ENCODE measurements at places on chromosomes 1 and 21.

- no peak for DNase-seq
These were observed 85.0 kb downstream of the PGBD5 start for GRCh38 chr1:230341162-230341546.

- no peak for DNase-seq
These were observed 4.4 kb downstream of the S100A8 start for GRCh38 chr1:153386500-153386901.

- DNase-seq: peak; percentile 79
These were observed 78.9 kb downstream of the CLEC20A start for GRCh38 chr1:178417858-178418257.

DNA sequence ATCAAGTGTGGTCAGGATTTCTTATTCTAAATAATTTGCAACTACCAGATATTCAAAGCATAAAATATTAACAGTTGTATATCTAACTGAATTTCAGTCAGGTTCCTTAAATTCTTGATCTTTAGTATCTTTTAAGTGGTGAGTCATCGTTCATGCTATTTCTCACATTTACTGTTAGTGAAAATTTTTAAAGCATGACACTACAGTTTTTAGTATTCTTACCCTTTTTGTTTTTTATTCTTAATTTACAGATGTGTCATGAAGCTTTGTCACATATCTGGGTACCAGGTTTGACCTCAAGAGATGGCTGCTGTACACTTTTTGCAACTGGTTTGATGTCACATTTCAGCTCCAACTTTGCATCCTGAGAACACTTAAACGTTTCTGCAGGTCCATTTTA is 12.7 kb downstream of the AKIRIN1 start:
- DNase-seq: peak; percentile 17

GRCh38 chr1:234887016-234887900 is 241.4 kb downstream of the TOMM20 start:
- peak; percentile 38 for DNase-seq

DNA sequence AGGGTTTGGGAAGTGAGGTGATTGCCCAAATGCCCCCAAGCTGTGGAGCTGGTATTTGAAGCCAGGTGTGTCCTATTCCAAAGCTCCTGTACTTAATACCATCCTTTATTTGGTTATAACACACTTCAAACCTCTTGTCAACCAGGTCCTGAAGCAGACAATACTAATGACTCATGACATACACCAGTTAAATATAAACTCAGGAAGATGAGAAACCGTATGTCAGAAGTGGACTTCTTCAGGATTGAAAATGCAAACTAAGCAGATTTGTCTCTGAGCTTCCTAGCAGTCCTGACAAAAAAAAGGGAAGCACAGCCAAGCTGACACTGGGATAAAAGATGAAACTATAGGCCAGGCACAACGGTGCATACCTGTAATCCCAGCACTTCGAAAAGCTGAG is 70.6 kb downstream of the ALPL start:
- DNase-seq: no peak

- no peak for DNase-seq
These were observed 14.2 kb downstream of the RHOC start for GRCh38 chr1:112692681-112693080.

- no peak for DNase-seq
These were observed 1414.3 kb upstream of the B3GALT2 start for GRCh38 chr1:194600716-194601115.

DNA sequence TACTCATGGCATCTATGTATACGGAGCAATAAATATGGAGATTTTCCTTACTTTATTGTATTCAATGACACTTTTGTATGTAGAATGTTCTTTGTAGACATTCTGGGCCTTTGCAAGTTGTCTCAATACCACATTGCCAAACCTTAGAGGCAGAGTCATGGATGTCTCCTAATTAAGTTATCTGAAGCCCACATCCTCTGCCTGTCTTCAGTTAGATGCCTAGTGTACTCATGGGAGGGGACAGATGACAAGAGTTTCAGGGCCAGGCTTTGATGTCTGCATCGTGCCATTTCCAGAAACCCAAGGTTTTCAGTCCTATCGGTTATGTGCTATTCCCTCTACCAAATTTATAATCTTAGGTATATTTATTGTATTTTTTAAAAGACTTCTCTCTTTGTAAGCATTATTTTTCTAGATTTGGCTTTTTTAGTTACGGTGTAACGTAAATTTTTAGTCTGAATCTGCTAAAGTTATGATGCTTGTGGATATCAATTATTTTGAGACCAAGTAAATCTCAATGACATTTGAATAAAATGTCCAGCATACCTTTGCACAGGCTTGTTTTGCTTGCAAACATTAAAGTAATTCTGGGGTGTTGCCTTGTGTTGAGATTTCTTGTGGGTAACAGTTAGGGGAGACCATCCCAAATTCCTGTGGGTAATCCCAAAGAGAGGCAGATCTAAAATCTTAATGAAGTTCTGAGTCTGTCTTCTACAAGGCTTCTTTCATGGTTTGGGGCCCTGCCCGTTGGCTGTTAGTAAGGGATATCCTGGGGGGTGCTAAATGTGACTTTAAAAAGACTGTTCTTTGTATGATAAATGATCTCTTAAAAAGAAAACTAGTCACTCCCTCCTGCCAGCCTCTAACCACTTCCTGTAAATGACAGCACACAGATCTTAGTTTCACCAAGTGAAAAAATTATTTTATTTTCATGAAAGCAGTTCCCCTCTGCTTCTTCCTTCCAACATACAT is 8.0 kb upstream of the MACF1 start:
- DNase-seq: peak; percentile 71

GRCh38 chr1:19757641-19758040 is 42.1 kb downstream of the TMCO4 start:
- no peak for DNase-seq

- no peak for DNase-seq
These were observed 90.3 kb upstream of the WNT4 start for GRCh38 chr1:22233222-22233621.

- DNase-seq: no peak
These were observed 171.3 kb upstream of the HP1BP3 start for GRCh38 chr1:20958430-20958829.

- no peak for DNase-seq
These were observed 40.2 kb downstream of the MX1 start for GRCh38 chr21:41466024-41466820.

DNA sequence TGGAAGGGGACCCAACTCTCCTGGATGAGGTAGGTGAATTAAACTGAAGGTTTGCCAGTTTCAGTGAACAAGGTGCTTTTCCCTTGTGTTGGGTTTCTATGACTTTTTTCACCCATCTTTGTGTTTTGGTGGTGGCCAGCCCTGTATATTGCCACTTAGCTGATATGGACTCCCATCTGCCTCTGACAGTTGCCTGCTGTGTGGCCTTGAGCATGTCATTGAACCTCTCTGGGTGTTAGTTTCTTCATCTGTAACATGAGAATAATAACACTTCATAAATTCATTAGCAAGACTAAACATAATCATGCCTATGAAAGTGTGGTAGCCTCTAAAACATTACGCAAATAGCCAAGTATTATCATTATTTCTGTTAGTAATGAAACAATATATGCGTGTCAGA is 141.7 kb downstream of the PBX1 start:
- no peak for DNase-seq

GRCh38 chr1:9869831-9870251 is 40.2 kb downstream of the CTNNBIP1 start:
- DNase-seq: no peak

- no peak for DNase-seq
These were observed 674.4 kb downstream of the KCNT2 start for GRCh38 chr1:195933835-195934234.

GRCh38 chr1:245971711-245972085 is 535.4 kb downstream of the SMYD3 start:
- peak; percentile 81 for DNase-seq

DNA sequence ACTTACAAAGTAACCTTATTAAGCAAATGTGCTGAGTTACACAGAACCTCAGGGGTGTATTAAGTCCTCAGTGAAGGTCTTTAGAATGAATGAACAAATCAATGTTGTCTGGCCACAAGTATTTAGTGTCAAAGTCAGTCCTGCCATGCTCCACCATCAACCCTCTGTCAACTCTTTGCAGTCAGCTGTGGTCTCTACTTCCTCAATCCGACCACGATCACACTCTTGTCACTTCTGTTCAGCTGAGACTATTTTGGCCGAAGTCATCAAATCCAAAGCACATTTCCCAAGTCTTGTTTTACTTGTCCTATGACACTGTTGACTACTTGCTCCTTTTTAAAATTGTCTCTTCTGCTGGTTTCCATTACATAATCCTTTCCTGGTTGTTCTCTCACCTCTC is 173.5 kb downstream of the ST6GALNAC5 start:
- DNase-seq: no peak

DNA sequence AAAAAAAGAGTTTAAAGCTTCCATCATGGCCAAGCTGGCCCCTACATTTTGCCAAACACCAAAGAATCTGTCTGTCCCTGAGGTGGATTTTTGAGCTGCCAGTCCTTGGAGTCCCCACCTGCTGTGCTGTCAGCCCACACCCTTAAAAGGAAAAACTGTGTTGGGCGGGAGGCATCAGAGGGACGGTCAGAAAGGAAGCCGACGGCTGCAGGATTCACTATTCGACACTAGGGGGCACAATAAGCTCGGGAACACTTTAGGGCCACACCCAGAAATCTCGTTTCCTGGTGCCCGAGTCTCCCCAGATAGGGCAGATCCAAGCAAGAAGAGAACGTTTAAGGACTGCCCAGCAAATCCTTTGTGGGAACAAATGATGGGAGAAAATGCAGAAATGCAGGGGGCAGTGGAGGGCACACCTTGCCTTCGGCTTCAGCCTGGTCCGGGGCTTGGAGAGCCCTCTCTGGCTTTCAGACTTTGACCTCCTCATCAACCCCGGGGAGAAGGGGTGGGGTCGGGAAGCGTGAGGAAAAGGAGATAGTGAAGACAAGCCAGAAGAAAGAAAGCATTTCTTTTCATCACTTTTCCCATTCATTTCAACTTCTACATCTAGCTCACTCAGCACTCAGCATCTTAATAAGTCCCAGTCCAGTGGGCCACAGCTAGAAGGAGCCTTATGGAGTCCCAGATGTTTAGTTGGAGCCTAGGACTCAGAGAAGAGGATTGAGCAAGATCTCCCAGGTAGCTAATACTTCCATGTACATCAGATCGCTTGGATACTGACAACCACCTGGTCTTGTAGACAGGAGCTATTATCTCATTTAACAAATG is 5.0 kb upstream of the CTTNBP2NL start:
- peak; percentile 92 for DNase-seq

DNA sequence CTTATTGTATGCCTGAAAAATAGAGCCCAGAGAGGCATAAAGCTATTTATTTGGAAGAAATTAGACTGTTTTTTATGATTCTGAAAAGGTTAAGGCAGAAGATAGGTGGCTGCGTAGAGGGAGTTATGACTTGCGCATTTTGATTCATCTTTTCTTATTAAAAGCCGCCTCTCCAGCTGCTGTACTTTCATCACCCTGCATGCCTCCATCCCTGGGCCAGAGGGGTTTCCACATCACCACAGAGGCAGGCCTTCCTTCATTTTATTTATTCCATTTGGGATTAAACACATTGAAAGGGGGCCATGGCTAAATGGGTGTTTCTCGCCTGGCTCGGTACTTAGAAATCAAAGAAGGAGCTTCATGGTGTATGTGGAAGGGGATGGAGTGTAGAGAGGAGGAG is 14.6 kb upstream of the RGS8 start:
- DNase-seq: no peak

- no peak for DNase-seq
These were observed 170.8 kb downstream of the S1PR1 start for GRCh38 chr1:101407505-101408211.

DNA sequence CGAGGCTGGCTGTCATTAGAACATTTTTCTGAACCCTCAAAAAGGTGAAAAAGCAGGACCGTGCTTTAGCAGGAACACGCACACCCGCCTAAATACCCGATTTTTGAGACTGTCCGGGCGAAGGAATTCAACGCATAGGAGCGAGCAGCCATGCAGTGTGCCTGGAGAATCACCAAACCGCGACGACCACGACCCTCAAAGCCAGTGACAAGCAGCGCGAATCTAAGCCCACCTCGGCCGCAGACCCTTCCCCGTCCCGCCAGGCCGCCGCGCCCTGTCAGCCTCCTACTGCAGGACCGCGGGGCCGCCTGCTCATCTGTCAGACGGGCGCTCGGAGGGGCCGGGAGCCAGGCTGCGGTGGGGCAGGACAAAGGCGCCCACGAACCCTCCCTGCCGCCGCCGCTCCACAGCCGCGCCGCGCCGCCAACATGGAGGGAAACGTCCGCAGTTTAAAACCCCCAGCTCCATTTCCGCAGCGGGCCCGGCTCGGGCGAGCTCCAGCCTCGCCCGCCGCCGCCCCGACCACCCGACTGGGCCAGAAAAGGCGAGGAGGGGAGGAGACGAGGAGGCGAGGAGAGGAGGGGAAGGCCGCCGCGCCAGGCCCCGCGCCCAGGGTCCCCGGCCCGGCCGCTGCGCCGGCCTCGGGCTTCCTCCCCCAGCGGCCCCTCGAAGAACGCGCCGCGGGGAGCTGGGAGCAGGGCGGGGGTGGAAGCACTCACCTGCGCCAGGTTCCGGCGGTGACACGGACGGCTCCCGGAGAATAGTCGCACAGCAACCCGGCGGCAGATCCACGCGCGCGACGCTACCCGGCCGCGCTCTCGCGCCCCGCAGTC is at the start of gene LBR:
TSS of gene LBR (minus strand) at position 804 of the 833 bp plus-strand sequence. CDS start 3,963 bp downstream, outside the sequence.
- DNase-seq: peak; percentile 30

DNA sequence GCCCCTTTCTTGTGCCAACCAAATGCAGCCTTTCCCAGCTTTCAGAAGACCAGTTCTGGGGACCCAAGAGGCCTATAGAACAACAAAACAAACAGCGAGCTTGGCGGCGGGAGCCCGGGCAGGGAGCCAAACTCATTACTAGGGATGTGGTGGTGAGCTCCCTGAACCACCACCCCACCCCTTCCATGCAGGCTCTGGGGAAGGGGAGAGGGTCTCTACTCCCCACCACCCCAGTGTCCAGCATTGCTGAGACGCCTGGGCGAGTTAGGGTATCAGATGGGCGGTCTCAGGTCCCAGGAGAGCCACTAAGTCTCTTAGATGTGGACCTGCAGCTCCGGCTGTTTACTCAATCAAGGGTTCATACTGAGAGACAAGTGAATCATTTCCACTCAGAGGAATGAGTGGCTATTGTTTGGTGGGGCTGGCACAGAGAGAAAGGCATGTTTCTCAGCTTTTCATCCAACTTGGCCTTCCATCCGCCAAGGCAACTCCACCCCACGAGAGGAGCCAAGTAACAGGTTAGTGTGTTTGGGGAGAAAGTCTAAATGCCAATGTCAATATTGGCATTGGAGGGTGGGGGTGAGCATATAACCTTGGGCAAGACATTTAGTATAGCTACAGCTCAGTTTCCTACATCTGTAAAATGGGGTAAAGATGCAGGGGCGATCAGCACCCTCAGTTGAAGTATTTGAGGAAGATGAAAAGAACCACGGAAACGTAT is 40.9 kb downstream of the PLXNA2 start:
- no peak for DNase-seq

- no peak for DNase-seq
These were observed 17.8 kb upstream of the SLAMF1 start for GRCh38 chr1:160664573-160665051.

DNA sequence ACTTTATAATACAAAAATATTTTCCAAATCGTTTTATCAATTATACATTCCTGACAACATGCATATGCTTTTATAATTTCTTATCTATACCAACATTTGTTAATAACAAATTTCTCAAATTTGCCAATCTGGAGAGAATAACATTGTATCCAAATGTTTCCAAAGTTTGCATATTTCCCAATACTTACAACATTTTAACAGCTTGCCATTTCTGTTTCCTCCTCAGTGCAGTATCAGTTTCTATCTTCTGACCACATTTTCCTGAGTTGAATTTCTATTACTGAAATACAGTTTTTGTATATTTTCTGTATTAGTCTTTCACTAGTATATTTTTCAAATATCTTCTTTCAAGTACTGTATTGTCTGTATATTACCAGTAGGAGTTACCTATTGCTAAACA is 1594.3 kb downstream of the PLA2G4A start:
- no peak for DNase-seq

Data from fibroblast of skin of abdomen (primary cell).